Kidney glomerular epithelial cell (primary cell): ENCODE measurements at places on chromosomes 3 and 15.
A peak's percentile ranks its signal among the peaks of the same experiment; 100 is the strongest.

- DNase-seq = no peak
These were observed 23.0 kb upstream of the RBSN start for GRCh38 chr3:15121936-15122335.

DNA sequence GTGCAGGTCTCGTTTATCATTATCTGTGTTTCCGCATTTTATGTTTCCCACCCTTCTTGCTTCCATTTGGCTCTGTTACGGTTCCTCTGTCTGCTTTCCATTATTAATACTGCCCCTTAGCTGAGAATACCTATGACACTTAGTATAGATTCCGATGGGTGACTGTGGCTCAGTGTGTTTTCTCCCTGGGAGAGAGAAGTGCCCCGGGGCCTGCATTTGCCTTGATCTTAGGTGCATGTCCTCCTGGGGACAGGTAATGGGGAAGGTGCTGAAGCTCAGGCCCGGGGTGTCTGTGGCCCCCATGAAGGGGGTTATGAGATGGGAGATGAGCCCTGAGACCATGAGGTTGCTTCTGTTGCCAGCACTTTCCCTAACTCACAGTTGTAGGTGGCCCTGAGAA lies 43.4 kb upstream of the PCSK6 start:
- DNase-seq = no peak

DNA sequence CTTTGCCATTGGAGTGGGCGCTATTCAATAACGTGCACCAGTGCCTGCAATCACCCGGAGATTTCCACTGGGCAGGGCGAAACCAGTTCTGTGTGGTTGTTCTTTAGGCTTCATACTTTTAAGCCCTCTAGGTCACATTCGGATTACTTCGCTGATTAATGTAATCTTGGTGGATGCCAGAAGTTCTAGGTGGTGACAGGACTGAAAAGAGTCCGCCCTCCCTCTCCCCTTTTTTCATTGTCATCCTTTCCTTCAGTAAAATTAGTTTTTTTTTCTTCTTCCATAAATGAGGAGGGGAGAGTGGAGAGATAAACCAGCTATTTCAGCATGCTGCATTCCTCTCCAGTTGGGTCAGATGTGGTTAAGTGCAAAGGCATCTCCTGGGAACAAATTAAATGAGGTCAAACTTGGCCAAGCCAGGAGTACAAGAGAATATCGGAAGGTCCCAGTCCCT lies 2.3 kb upstream of the SLC2A2 start:
- peak; percentile 82 for DNase-seq

DNA sequence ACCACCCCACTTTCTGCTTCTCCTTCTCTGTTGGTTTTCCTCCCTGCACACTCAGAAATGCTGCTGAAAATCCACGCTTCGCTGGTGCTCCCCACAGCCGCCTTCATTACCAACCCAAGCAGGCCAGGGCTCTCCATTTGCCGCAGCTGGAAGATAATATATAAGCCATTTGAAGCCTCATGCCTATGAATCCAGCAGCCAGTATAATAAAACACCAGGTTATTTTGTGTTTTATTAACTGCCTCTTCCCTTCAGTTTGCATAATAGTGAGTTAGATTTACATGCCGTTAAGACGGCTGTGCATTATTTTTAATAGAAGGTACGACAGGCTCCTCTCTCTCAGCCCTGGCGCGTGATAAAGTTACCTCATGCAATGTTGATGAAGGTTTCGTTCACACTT lies 86.6 kb downstream of the TOP2B start:
- no peak for DNase-seq

- peak; percentile 32 for DNase-seq
These were observed 663 bp downstream of the PDCD10 start for GRCh38 chr3:167733961-167734497.

DNA sequence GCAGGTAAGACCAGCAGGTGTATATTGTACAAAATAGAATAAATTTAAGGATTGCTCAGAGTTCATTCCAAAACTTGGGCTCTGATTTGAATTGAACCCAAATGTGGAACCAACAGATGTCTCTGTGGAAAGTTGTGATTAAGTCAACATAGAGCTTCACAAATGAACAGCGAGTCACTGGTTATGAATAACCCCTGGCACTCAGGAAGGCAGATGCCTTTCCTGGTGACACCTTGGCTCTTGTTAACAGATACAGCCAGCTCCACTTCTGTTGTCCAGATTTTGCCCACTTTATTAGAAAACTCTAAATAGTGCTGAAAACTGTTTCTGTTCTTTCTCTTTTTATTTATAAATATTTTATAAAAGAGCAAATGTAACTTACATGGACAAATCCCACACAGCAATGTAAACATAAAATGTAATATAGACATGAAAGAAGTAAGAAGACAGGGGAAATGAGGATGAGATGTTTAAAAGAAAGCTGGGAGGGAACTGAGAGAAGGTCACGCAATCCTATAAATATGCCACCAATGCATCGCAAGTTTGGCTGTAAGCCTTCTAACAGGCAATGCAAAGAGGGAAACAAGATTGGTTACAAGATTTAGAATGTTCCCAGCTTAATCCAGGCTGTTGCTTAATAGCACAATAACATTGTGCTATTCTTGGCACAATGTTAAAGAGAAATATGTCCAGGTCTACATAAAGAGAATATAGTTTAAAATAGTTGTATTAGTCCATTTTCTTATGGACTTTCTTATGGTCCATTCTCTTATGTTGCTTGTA lies 495.5 kb downstream of the TAFA4 start:
- DNase-seq = no peak

DNA sequence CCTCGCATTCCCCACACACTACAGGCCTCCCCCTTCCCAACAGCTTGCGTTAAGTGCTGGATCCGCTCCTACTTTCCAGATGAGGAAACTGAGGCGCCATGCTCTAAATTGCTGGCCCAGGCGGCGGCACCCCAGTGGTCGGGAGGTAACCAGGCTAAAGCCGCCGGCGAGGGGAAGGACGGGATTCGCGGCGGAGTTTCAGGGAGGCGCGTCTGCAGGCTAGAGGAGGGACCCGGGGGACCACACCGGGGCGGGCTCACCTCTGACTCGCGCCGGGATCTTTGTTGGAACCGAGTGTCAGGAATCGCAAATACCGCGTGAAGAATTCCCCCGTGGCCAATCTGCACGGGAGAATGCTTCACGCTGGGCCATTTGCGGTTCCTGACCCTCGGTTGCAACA lies 24.6 kb upstream of the PTPN23 start:
- no peak for DNase-seq
